ENCODE measurements at places on chromosomes 3 and 15.

GRCh38 chr15:45268135-45268534 is 16.1 kb downstream of the SLC28A2 start:
- no peak for DNase-seq

DNA sequence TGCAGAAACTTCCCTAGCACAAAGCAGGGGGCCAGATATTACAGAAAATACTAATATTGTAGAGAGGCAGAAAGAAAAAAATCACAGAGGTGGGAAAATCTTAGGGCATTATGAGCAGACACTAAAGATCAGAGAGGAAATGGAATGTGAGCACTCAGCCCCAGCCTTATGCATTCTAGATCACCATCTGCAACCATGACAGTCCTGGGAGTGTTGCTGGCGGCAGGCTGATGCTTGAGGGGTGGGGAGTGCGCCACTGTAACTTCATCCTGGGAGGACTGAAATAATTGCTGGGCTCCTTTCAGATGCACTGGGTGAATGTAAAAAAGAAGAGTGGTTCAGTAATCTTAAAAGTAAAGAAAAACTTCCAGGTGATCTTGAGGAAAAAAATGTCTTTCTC is 427.6 kb upstream of the SEMA6D start:
- DNase-seq, result no peak

GRCh38 chr3:161586556-161587235 is 90.1 kb downstream of the OTOL1 start:
- no peak for DNase-seq

GRCh38 chr3:85662462-85662861 is 703.7 kb downstream of the CADM2 start:
- DNase-seq, result no peak

DNA sequence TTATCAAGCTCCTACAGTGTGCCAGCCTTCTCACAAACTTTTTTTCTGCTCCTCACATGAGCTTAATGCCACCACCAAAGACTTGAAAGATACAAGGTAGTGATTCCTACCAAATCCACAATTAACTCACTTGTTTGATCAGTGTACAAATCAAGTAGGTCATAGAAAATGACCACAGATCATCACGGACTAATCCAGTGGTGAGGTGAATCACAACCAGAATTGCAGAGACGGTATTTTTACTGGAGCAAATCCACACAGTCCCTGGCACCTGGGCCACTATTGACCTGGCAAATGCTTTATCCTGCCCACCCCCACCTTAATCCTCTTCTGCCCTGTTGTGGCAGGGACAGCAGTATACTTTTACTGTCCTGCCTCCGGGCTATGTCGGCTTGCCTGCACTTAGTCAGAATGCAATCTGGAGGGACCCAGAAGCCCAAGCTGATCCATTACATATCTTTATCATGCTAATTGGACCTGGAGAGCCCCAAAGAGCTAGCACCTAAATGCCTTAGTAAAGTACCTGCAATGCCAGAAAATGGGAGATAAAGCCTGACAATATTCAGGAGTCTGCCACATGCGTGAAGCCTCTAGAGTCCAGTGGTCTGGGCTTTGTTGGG is 83.9 kb upstream of the CDV3 start:
- DNase-seq, result no peak

GRCh38 chr15:94027581-94027980 is 203.8 kb upstream of the MCTP2 start:
- no peak for DNase-seq

DNA sequence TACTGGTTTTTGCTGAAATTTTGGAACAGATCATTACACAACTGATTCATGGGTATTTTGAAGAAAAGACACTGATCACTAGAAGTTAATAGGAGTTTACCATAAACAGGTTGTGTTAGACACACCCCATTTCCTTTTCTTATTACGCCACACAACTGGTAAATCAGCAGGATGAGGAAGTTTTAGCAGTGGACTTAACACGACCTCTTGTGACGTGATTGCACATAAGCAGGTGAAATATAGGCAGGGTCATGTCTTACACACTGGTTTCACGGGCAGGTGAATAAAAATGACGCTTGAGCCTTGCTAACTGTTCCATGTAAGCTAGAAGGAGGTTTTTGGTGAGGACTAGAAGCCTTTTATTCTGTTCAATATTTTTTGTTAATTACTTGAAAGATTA is 27.1 kb upstream of the TPRG1 start:
- DNase-seq, result no peak

- DNase-seq, result no peak
Measured at GRCh38 chr3:193248848-193249468, 7.9 kb downstream of the PLAAT1 start.

GRCh38 chr3:62562017-62562416 is 188.7 kb upstream of the FEZF2 start:
- DNase-seq, result no peak

DNA sequence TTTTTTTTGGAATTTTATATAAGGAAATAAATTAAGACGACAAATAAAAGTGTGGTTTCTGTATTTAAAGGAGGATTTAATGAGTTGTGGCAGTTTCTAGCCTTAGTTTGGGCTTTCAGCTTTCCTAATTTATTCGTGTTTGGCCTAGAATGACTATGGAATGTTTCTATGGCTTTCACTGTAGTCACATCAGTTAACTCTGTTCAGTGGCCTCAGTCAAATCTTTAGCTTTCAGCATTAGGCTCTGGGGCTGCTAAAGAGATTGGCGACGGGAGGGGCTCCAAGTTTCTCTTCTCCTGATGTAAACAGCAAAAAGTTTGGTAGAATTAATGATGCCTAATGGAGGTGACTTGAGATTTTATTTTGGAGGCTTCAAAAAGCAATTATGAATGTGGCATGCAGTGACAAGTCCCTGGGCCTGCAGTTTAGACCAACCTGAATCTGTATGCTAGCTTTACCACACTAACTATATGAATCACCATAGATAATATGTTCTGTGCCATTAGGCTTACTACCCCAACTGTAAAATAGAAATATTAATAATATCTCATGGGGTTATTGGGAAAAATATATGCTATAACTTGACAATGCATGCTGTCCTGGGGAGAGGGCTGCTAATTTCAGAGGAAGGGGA is 47.1 kb upstream of the ADGRG7 start:
- DNase-seq, result no peak

- no peak for DNase-seq
Measured at GRCh38 chr3:134362221-134362620, 12.0 kb downstream of the AMOTL2 start.

- DNase-seq, result peak; percentile 55
Measured at GRCh38 chr15:75455982-75456531, 4.6 kb upstream of the SIN3A start.

DNA sequence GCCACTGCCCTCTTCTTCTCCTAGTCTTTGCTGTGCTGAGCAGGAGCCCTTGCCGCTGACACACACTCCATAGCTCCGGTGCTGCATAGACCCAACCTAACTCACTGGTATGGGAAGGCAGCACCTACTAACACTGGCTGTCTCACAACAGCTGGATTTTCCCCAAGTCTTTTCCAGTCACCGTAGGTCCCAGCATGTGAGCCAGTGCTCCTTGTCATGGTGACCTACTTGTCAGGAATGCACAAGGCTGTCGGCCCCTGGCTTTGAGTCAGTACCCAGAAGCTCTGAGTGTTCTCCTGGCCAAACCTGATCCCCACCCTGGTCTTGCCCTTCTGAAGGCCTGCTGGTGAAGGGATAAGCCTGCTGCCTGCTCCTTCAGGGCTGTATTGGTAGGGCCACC is 25.7 kb downstream of the AMOTL2 start:
- no peak for DNase-seq

DNA sequence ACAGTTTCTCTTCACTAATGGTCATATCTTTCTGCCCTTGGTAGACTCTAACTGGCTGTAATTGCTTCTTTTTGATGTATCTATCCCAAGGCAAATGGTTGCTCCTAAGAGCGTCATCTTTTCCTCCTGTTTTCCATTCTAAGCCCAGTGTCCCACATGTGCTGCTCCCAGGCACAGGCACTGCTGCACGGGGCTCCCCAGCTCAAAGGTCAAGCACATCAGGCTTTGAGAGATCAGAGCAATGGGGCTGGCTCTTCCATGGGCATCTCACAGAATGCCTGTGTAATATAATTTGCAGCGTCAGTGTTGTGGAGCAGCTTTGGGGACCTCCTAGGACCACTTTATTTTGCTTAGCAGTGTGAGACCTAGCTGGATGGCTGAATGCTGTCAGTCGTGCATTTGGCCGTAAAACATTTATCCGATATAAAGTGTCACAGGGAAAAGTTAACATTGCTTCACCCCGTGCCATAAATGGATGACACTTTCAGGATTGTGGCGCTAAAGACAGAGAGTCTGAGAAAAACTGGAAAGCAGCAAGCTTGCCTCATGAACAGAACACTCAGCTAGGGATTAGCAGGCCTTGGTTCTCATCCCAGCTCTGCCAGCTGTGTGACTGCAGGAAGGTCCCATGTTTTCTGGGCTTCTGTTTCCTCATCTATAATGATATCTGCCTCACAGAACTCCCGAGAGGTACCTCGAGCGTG is 277.5 kb upstream of the TBL1XR1 start:
- DNase-seq, result no peak

- no peak for DNase-seq
Measured at GRCh38 chr3:187960820-187961219, 193.1 kb upstream of the LPP start.

DNA sequence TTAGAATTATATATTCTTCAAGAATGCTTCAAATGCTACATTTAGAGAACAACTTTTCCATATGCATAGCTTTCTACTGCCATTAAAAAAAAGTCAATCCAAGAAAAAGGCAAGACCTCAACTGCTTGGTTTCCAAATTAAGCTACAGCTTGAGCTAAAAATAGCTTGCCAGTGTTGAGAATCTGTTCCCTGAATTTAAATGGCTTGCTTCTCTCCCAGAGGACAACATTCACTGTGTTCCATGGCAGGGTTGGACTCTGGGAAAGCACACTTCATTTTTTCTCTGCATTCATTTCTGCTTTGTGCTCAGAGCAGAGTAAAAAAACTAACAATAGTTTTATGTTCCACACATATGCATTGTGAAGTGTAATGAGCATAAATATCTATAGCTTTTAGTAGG is 50.3 kb upstream of the ACTL6A start:
- no peak for DNase-seq
